HS-27A (cell line): ENCODE measurements at places on chromosomes 6 and 20.
A peak's percentile ranks its signal among the peaks of the same experiment; 100 is the strongest.

DNA sequence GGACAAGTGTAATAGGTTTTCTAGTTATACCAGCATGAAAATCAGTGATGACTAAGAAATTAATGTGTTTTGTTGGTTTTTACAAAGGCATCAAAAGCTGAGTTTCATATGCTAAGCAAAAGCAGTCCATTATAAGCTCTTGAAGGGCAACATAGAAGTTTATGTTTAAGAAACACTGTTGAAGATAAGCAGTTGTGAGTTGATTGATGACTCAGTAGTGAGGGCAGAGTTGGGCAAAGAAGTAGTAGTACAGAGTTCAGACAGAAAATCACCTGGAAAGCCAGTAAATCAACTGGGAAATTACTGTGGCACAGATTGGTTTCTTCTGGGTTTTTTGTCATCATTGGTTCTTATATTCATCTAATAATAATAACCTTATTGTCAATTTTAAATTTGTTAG is 78.0 kb upstream of the SMIM8 start:
- DNase-seq = no peak

GRCh38 chr6:38016824-38017223 is 197.3 kb downstream of the ZFAND3 start:
- no peak for DNase-seq

- DNase-seq = no peak
Observed at GRCh38 chr6:70790483-70791224, 123.0 kb downstream of the SMAP1 start.

DNA sequence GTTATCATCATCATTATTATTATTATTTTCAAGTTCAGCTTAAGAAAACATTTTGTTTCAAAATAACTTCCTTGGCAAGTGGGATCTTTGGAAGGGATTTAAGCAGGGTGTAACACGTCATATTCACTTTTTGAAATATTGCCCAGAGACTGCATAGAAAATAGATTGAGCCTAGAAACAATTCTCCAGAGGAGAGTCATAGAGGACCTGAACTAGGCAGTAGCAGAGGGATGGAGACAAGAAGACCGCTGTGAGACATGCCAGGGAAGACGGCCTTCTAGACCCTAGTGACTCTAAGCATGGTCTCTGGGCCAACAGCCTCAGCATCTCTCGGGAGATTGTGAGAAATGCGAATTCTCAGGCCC is 55.5 kb downstream of the EDN1 start:
- no peak for DNase-seq

DNA sequence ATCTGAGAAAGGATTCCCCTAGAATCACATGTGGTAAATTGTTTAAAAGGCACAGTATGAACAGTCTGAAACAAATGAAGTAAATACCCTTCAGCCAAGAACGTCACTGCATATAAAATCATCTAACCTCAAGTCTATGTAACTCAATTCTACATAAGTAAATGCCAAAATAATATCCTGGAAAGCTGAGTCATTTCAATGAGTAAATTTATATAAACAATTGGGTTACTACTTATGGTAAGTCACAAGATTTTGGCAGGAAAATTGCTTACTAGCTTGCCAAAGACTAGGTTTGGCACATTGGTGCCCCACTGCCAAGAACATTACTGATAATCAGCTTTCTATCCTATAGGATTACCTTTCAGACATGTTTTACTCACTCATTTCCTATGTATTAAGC is 8.4 kb downstream of the GMDS start:
- peak; percentile 55 for DNase-seq

GRCh38 chr6:4370066-4370465 is 234.7 kb upstream of the ECI2 start:
- peak; percentile 55 for DNase-seq

DNA sequence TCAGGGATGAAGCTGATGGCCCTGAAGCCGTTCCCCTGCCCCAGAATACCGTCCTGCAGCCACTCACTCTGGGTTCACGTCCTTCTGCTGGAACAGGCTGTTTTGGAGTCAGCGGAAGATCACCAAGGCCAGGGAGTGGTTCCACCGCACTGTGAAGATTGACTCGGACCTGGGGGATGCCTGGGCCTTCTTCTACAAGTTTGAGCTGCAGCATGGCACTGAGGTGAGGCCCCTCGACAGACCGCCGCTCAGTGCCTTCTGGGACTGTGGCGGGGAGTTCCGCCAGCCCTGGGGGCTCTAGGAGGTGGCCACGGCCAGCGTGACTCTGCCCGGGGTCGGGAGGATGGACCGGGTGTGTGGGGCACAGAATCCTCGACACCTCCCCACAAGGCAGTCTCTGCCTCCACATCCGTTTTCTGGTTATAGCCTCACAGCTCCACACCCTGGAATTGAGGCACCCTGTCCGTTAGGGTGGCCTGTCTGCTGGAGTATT is 4.1 kb upstream of the C20orf204 start:
- DNase-seq = no peak

DNA sequence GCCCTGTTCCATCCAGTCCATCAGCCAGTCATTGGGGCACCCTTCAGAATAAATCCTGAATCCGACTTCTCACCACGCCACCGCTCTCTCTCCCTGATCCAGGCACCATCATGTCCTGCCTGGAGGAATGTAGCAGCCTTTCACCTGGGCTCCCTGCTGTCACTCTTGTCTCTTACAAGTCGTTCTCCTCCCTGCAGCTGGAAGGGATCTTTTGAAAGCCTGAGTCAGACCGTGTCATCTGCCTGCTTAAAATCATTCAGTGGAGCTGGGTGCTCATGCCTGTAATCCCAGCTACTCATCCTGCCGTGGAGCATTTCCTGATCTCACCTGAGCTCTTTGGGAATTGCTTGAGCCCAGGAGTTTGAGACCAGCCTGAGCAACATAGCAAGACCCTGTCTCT is 19.2 kb upstream of the KCNG1 start:
- DNase-seq = no peak

GRCh38 chr6:3557336-3557735 is 100.5 kb upstream of the SLC22A23 start:
- no peak for DNase-seq

DNA sequence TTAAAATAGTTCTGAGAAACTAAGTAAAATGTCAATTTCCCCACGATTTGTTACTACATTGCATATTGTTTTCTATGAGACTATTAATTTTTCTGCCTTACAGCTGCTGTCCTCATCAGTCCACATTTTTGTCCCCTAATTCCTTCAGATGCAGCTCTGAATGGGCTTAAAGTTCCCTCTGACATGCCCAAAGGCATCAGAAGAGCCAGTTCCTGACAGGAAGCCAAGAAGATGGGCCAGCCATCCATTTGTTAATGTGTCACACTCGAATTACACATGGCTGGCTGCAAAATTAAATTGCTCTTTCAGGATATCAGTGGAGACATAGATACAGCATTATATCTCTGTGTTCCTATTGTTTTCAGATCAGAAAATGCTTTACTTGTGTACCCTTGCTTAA is 1223.0 kb downstream of the EPHA7 start:
- DNase-seq = no peak

DNA sequence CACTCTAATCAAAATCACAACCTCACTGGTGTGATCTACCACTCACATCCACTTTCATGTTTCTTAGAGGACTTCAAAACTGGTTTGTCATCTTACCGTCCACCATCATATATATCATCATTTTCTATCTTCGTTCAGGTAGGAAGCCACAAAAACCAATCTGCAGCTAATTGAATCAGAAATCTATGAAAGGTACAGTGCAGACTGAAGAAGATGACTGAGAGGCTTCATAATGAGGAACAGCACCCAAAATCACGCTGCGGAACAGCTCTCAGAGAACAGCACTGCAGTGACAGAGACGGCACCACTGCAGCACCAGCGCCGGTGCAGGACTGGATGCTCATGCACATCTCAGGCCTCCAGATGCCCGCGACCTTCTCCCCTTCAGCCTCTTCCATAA is 13.0 kb downstream of the GMDS start:
- no peak for DNase-seq

DNA sequence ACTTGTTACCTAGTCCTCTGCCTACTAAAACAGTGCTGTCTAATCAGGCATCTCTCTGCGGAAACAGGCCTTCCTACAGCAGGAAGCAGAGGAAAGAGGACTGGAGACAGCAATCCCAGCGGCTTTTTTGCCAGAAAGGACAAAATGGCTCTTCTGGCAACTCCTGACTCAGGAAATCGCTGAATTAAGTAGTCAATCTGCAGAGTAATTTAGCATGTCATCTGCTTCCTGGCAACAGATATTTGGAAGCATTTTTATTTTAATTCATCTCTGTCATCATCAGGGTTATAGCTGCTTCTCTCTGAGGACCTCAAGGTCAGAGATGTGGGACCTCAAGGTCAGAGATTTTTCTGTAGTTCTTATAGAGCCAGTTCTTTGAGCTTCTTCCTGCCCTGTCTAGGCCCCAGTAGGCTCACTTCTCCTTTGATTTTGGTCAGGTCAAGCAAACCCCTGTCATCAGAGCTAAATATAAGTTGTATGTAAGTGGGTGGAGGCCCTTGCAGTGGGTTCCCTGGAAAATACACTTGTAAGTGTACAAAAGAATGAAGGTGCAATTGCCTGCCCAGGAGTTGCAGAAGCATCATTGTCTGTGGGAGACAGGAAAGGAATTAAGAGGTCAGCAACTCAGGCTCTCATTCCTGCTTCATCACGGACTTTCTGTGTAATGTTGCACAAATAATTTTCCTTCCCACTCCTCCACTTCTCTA is 229.4 kb downstream of the ALDH8A1 start:
- no peak for DNase-seq

- no peak for DNase-seq
Observed at GRCh38 chr6:65935412-65935811, 228.4 kb upstream of the EYS start.

DNA sequence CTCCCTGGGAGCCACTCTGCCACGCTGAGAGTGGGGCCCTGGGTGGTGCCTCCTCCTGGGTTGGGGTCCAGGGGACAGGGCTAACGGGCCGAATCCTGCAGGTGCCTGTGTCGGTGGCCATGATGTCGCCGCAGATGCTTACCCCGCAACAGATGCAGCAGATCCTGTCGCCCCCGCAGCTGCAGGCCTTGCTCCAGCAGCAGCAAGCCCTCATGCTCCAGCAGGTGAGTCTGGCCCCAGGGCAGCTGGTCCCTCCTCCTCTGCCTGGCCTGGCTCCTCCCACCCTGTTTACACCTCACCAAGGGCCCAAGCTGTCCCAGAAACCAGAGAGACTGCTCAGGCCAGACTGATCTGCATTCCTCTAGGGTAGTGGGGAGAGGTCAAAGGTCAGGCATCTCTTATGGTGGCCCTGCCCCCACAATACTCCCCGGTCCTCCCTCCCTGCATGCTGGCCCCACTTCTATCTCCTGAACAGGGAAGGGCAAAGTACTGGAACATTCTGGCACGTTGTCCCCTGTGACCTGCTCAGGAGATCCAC is 38.6 kb downstream of the FOXP4 start:
- DNase-seq = no peak
